ENCODE measurements at places on chromosomes 11 and 22.

GRCh38 chr11:121556937-121557336 lies 104.2 kb upstream of the SORL1-AS1 start:
- H3K4me1 ChIP-seq = no peaks in the 10 kb centered on the region
- peaks cover 4% of the 10 kb centered on the region for H3K27me3 ChIP-seq
- no peak overlapping the region for H3K4me3 ChIP-seq
- no peak overlapping the region for H3K27ac ChIP-seq
- no peak for DNase-seq

DNA sequence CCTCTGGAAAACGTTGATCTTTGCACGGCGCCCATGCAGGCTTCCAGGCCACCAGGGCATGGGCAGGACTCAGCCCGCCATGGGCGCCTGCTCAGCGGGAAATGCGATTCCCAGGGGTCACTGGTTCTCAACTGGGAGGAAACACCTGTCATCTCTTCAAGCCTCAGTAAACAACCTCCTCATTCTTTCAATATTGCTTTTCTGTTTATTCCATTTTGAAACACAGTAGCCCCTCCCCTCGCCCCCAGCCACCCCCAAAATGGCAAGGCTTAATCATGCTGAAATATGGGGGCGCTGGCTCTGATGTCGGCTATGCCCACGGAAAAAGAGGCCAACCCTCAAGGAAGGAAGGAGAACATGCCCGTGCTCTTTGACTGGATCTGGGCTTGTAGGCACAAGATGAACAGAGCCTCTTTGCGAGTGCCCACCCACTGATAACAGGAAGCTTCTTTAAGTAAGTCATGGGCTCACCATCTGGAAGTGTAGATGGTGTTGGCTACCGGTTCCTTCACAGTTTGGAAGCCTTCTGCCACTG lies 594 bp upstream of the POU2AF1 start:
- no peak overlapping the region for H3K4me3 ChIP-seq
- DNase-seq = no peak
- H3K36me3 ChIP-seq = peaks cover 4% of the 10 kb centered on the region
- peaks cover 2% of the 10 kb centered on the region for H3K4me1 ChIP-seq
- no peak overlapping the region for H3K27ac ChIP-seq

DNA sequence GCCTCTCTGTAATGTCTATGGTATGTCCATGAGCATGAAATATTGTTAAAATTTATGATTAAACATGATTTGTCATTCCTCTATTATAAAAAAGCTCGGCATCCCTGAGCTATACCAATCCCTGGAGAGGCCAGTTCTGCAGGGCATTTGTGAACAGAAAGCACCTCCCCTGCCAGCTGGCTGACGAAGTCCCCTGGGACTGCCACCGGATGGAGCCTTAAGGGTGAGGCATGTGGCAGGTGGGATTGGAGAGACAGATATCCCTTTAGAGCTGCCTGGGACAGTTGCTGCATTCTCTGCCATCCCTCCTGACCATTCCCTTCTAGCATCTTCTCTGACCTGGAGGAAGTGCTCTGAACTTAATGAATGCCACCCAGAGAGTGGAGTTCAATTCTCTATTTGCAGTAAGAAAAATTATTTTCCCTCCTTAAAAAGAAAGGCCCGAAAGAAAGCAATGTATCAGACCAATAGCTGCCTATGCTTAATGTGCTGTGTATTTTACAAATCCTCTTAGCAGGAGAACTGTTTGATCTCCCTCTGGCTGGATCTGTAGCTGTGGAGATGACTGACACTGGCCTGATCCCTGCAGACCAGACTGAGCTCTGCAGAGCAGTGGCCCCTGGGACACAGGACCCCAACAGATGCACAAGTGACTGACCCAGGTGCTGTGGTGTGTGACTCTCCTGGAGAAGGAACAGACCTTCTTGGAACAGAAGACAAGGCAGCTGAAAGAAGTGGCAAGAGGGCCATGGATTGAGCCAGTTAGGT lies 219.0 kb upstream of the NAV2 start:
- no peak overlapping the region for H3K27ac ChIP-seq
- no peaks in the 10 kb centered on the region for H3K4me1 ChIP-seq
- no peak overlapping the region for H3K4me3 ChIP-seq
- no peak for DNase-seq
- no peaks in the 10 kb centered on the region for H3K36me3 ChIP-seq

DNA sequence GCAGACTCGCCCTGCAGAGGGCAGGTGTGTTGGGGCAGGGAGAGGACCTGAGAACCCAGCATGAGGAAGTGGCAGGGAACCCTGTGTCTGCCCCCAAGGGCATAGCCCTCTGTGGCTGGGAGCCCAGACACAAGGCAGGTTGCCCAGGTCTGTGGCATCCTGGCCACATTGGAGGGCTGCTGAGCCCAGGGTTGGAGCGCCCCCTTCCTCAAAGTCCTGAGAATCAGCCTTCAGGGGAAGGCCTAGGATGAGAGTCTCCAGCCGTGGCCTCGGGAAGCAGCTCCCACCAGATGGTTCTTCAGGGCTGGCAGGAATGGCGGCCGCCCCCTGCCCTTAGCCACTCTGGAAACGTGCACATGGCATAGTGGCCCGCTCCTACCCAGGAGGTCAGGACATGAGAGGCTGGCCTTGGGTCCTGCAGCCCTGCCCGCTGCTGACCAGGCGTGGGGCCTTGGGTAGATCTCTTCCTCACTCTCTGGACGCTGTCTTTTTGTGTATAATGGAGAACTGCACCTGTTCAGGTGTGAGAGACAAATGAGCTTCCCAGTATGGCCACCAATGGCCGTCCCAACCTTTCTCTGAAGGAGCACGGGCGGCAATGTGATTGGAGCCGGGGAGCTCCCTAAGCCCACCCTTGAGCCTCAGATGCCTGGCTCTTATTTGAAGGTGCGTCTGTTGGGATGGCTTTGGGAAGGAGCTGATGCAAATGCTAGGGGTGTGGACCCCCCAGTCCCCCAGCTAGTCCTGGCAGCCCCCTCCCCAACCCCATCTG lies 4.6 kb upstream of the CDC42BPG start:
- no peak overlapping the region for H3K4me3 ChIP-seq
- peaks cover 8% of the 10 kb centered on the region for H3K27me3 ChIP-seq
- H3K27ac ChIP-seq = no peak overlapping the region
- H3K4me1 ChIP-seq = peaks cover 6% of the 10 kb centered on the region

- peaks cover 2% of the 10 kb centered on the region for H3K27me3 ChIP-seq
- no peak for DNase-seq
- H3K27ac ChIP-seq = no peak overlapping the region
- no peaks in the 10 kb centered on the region for H3K36me3 ChIP-seq
Measured at GRCh38 chr22:39383841-39384625, 15.5 kb upstream of the TAB1 start.

- peaks cover 9% of the 10 kb centered on the region for H3K4me1 ChIP-seq
- peaks cover 7% of the 10 kb centered on the region for H3K27me3 ChIP-seq
- no peaks in the 10 kb centered on the region for H3K36me3 ChIP-seq
- no peak overlapping the region for H3K4me3 ChIP-seq
- H3K27ac ChIP-seq = no peak overlapping the region
Measured at GRCh38 chr11:121467965-121468364, 15.2 kb upstream of the SORL1-AS1 start.

GRCh38 chr22:40605761-40606160 lies 30.8 kb downstream of the MRTFA start:
- H3K27me3 ChIP-seq = no peaks in the 10 kb centered on the region
- H3K27ac ChIP-seq = no peak overlapping the region
- no peak for DNase-seq
- H3K4me3 ChIP-seq = no peak overlapping the region
- peaks cover 18% of the 10 kb centered on the region for H3K4me1 ChIP-seq

DNA sequence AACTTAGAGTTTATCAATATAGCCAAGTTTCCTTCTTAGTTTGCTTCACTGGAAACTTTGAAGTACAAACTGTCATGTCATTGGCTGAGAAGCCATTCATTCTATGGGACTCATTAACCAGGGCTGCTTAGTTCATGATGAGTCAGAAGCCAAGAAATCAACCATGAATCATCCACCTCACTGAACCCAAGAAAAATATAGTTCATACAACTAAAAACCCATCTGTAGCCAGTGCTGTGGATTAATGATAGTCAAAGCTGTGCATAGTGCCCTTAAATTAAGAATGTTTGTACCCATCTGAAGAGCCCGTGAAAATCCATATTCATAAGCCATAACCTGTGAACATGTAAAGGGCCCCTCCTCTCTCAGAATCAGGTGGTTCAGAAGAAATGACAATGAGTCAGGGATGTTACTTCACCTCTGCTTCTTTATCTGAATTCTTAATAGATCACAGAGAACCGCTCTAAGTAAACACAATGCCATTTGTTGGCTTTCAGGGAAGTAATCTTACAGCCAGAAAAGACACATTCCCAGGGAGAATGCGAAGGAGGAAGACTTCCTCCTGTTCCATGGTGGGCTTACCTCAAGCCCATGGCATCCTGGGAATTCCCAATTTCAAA lies 25.4 kb downstream of the MMP20 start:
- H3K27me3 ChIP-seq = peaks cover 2% of the 10 kb centered on the region
- H3K36me3 ChIP-seq = no peaks in the 10 kb centered on the region
- no peak overlapping the region for H3K27ac ChIP-seq
- no peak for DNase-seq

- DNase-seq = no peak
- H3K4me1 ChIP-seq = no peaks in the 10 kb centered on the region
Measured at GRCh38 chr11:8283465-8284230, 20.0 kb upstream of the LMO1 start.

- no peak overlapping the region for H3K27ac ChIP-seq
- no peaks in the 10 kb centered on the region for H3K4me1 ChIP-seq
- no peak overlapping the region for H3K4me3 ChIP-seq
Measured at GRCh38 chr22:48177631-48178030, 1415.2 kb downstream of the TBC1D22A start.

- no peak for DNase-seq
- H3K27me3 ChIP-seq = peaks cover 5% of the 10 kb centered on the region
- peaks cover 9% of the 10 kb centered on the region for H3K4me1 ChIP-seq
- no peak overlapping the region for H3K4me3 ChIP-seq
- H3K36me3 ChIP-seq = peaks cover 16% of the 10 kb centered on the region
- no peak overlapping the region for H3K27ac ChIP-seq
Measured at GRCh38 chr11:32888805-32889204, 3.8 kb upstream of the QSER1 start.

DNA sequence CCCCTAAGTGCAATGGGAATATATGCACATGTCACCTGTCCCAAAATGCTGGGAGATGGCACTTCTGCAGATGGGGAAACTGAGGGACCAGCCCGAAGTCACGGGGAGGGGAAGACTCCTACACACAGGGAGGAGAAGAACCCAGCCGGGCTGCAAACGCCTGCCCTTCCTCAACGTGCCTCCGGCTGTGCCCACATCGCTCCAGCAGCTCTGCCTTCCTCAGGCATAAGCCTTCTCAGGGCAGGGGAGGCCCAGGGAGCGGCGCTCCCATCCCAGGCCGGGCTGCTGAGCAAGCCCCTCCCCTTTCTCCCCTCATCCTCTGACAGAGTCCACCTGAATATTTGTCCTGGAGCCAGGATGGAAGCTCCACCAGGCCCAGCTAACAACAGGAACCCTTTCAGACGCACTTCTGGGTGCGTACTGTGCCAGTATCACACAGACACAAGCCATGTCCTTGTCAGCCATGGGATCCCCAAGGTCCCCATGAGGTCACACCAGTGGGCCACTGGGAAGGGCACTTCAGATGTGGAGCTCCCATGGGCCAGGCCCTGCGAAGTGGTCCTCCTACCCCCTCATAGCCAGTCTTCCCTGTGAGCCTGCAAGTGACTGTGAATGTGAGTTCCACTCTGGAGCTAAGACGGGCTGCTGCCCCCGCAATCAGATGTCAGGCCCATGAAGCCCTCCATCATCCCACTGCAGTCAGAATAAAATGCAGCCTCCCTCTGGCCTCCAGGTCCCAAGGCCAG lies 2.5 kb upstream of the CD81 start:
- H3K36me3 ChIP-seq = peaks cover 12% of the 10 kb centered on the region
- peaks cover 7% of the 10 kb centered on the region for H3K4me1 ChIP-seq
- H3K4me3 ChIP-seq = no peak overlapping the region
- H3K27me3 ChIP-seq = peaks cover 18% of the 10 kb centered on the region
